ENCODE measurements at places on chromosomes 1 and 21.
A peak's percentile ranks its signal among the peaks of the same experiment; 100 is the strongest.

DNA sequence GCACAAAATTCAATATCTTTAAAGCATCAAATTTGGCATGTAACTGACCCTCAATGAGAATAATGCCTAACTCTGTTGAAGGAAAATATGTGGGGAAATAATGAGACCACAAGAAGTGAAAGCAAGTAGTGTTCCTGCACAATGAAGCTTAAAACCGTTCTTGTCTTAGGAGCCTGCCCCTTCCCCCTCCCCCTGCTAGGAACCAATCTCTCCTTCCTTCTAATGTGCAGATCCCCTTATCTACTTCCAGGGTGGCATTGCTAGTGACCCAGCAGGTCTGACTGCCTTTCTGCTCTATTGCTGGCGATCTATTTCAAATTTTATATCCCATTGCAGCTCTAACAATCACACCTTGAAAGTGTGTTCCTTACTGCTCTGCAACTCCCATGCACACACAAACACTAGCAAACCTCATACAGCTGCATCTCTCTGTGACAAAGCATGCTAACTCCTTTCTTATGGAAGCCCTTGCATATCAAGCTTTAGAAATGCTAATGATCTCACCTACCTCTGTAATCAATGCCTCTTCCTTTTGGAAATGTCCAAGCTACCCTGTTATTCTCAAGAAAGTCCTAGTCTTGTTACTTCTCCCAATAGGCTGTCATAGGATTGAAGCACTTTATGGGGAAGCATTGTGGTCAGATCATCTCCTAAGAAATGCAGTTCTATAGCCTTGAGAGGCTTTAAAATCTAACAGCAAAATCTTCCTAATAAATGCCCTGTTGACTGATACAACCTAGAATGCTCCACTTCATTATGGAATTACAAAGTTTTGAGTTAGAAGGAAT is 26.5 kb downstream of the BCL9 start:
- DNase-seq: no peak

- DNase-seq: peak; percentile 69
Observed at GRCh38 chr21:26169061-26169610, 1.4 kb downstream of the APP start.

DNA sequence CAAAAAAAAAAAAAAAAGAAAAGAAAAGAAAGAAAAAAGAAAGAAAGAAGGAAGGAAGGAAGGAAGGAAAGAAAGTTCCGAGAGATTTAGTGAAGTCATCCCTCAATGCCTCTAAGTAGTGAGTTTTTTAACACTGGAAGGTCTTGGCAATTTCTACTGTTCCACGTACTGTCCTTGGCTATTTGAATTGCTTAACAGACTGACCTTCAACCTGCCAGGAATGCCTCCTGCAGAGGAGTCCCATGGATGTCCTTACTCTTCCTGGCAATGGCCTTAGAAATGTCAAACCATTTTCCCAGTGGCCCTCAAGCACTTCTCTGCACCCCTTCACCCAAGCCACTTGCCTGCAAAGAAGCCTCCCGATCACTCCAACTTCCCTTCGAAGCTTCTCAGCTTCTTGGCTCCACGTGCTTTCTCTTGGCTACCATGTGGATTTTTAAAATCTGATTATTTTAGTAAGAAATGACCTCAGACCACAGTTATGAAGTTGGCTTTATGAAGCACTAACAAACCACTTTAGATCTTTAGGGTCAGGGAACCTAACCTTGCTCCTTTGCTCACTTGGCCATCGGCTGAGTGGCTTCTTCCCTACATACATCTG is 43.7 kb upstream of the ABCG1 start:
- no peak for DNase-seq

DNA sequence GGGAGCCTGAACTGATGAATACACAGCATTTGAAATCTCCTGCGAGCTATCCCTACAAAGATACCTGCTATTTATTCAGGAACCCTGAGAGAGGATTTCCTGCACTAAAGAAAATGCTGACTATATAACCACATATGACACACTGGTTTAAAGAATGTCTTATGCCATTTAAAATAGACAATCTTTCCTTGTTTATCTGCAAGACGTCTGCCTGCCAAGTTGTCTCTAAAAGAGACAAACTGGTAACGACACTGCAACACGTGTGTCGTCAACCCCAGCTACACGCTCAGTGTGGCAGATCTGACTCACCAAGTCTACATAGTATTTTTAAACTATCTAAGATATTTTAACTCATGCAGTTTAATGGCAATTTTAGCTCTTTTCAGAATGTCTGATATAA is 42.7 kb downstream of the APP start:
- DNase-seq: no peak

Data from renal pelvis (tissue), 12 donors.